Mucosa of gallbladder (tissue), 1 donor: ENCODE measurements at places on chromosomes 1 and 21.
A peak's percentile ranks its signal among the peaks of the same experiment; 100 is the strongest.

- no peak for DNase-seq
Measured at GRCh38 chr1:206551296-206551985, 44.1 kb downstream of the RASSF5 start.

GRCh38 chr1:226444901-226445300, 37.0 kb upstream of the PARP1 start:
- DNase-seq: peak; percentile 27

- DNase-seq: no peak
Measured at GRCh38 chr1:110707232-110707631, 32.5 kb upstream of the KCNA3 start.

GRCh38 chr1:157173900-157174410, 35.8 kb upstream of the ETV3 start:
- DNase-seq: no peak

- DNase-seq: no peak
Measured at GRCh38 chr1:210949489-210949888, 184.5 kb downstream of the KCNH1 start.

DNA sequence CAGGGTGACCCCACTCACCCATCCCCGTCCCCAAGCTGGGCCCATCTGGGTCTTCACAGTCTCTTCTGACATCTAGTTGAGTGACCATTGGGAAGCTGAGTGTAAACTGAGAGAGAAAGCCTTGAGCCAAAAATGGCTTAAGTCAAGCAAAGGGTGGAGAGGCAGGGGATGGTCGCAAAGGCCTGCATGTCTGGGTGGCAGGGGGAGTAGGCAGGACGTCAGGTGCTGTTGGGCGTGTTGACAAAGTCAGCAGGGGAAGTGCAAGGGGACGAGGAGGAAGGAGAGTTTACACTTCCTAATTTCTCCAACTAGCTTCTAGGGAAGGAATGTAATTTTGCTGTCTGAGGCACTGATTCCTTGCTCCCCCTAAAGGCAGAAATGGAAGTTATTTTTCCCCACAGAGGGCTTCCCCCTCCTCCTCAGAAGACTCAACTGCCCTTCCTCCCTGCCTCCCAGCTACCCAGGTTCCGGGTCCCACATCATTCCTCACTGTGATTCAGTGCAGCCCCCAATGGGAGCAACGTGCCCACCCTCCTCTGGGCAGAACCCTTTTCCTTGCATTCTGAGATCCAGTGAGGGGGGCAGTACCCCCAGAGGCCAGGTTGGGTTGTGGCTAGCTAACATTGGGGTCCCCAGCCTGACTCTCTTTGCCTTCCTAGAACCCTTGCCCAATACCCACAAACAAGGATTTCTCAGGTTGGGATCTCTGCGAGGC, 1.2 kb upstream of the ADORA1 start:
- DNase-seq: no peak
